DMS53 (cell line): ENCODE measurements at places on chromosomes 12 and 14.

GRCh38 chr12:124667506-124668326, 100.3 kb upstream of the NCOR2 start:
- peak; percentile 88 for DNase-seq

DNA sequence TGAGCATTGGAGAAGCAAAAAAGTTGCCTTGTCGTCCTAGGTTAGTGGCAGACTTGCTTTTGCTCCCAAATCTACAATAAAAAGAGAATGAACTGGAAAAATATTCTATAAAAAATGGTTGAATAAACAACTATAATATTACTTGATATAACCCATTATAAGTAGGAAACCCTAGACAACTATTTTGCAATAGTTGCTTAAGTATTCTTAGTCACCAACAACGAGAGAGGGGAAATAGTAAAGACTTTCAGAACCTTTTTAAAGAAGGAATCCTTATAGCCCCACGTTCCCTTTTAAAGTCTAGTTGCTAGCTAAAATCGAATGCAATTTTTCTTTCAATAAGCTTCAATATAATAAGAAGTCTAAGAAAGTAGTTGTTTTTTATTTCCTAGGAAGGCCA, 17.5 kb downstream of the AQP6 start:
- no peak for DNase-seq

DNA sequence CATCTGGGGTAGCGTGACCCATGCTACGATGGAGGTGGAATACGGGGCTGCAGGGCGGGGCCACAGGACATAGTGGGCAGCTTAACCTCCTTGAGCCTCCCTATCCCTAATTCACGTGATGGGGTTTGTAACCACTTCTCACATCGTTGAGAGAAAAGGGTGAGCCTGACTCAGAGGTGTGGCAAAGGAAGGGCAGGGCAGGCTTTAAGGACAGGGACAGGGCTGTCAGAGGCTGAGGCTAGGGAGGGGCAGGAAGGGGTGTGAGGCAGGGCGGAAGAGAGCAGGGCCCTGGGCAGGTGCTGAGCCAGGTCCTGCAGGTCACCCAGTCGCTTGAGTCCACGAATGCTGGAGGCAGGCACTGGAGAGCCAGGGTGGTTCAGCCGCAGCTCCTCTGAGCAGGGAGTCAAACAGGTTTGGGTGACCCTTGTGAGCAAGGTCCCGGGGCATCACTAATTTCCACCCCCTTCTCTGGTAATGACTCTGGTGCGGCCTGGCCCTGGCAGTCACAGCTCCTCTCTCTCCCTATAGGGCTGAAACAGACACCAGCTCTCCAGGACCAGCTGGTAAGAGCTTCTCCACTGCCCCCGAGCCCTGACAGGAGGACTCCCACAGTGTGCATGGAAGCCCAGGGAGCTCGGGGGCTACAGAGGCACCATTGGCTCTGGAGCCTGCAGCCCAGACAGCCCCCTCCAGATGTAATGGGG, 7.5 kb upstream of the AQP2 start:
- DNase-seq, result no peak

- DNase-seq, result peak; percentile 42
Measured at GRCh38 chr12:123952037-123952436, 20.6 kb downstream of the CCDC92 start.

DNA sequence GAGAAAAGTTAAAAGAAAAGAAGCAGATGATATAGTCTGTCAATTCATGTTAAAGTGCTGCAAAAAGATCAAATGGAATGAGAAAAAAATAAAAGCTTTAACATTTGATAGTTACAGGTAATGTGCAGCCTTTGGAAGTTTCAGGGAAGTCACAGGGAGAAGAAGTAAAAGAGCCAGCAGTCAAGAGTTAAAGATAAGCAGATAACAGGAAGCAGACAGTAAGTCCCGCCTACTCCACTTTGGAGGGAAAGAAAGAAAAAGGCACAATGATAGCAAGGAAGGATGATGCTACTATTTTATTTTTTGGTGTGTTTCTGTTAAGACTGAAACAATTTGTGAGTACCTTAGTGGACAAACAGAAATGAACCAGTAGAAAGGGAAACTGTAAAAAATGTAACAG, 111.1 kb upstream of the KRR1 start:
- DNase-seq, result no peak

DNA sequence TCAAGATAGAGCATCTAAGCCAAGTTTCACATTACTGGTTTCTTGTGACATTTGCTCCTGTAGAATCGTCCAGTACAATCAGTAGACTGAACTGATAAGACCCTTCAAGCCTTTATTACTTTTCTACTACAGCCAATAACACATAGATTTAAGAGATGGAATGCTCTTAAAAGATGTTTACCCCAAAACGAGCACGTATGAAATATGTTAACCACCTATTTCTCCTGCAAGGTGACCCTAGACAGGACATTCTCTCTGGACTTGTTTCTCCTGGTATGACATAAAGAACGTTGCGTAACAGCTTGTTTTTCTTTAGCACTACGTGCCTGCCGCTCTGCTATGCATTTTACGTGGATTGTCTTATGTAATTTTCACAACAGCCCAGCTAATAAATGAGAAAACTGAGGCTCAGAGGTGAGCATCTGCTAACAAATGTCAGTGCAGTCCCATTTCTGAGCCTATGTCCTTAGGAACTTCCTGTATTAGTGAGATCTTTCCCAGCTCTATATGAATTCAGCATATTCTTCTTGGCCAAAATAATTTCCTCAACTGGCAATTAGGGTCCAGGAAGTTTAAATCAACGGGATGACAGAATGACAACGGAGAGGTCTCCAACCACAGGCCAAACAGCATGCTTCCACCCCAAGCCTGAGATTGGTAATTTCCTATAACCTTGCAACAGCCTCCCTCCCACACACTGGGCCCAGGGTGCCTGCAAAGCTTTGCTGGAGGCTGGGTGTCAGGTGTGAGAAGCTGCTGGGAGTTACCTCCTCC, 3.7 kb downstream of the NFKBIA start:
- DNase-seq, result no peak

- DNase-seq, result peak; percentile 41
Measured at GRCh38 chr12:121894633-121895032, 6.0 kb downstream of the PSMD9 start.

- no peak for DNase-seq
Measured at GRCh38 chr12:51152953-51153352, 20.0 kb downstream of the TFCP2 start.

DNA sequence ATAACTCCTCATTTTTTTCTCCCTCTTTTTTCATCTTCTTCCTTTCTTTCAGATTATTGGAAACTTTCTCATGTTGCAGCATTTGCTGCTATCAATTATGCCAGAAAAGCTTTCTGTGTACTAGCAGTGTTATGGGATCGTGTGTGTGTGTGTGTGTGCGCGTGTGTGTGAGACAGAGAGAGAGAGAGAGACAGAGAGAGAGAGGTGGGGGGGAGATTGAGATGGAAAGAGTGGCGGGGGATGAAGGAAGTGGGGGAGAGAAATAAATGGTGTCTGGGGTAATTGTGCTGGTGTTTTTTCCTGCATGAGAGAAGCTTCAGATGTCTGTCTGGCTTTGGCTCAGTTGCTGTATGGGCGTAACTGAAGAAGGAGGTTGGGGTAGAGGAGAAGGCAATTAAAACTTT, 268.9 kb downstream of the RAD51B start:
- no peak for DNase-seq

DNA sequence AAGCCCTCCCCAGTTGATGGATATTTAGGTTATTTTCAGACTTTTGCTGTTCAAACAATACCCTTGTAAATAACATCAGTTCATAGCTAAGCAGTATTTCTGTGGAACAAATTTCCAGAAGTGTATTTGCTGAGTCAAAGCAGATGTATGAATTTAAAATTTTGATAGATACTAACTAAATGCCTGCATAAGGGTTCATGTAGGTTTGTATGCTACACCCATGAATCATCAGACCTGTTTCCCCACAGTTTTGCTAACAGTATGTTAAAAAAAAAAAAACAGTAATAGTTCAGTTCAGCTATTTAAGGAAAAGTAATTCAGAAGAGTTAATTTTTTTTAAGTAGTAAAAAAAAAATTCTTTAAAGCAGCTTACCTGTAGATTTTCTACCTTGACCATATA, 236.1 kb upstream of the DIO2 start:
- no peak for DNase-seq

DNA sequence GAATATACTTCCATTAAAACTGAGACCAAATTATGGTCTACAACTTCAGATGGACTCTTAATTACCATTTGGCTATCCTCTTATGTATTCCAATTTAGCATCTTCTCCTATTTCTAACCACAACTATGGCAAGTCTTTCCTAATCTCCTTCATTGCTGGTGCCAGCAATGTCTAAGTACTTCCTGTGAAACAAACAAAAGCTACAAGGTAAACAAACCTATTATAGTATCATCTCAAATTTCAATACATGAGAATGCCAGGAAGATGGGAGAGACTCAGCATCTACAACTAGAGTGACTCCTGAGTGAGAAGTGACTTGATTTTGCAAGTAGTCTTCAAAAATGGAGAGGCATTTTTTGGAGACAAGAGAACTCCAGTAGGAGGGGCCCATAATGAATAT, 202.9 kb upstream of the ATXN7L3B start:
- DNase-seq, result peak; percentile 86

DNA sequence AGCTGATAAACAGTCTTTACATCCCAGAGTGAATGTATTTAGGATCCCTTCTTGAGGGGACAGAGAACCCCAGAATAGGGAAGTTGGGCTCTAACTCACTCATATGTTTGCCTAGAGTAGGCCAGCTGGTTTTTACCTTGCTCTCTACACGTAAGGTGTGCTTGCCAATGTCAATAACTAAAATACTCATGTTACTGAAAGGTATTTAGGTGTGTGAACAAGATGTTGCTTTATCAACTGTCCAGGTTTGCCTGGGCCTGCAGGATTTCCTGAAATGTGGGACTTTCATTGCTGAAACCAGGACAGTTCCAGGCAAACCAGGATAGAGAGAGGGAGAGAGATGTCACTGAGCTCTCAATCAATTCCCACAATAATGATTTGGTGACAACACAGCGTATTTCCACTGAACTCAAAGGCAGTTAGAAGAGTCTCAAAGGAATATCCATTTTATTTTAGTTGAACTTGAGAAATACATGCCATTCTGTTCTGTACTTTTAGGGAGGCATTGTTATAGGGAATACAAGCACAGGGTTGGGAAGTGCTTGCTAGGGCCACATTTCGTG, 171.7 kb downstream of the NRXN3 start:
- peak; percentile 60 for DNase-seq

GRCh38 chr14:104224506-104225277, 86.3 kb downstream of the KIF26A start:
- DNase-seq, result no peak

- DNase-seq, result no peak
Measured at GRCh38 chr12:54437243-54437642, 18.2 kb upstream of the ITGA5 start.

DNA sequence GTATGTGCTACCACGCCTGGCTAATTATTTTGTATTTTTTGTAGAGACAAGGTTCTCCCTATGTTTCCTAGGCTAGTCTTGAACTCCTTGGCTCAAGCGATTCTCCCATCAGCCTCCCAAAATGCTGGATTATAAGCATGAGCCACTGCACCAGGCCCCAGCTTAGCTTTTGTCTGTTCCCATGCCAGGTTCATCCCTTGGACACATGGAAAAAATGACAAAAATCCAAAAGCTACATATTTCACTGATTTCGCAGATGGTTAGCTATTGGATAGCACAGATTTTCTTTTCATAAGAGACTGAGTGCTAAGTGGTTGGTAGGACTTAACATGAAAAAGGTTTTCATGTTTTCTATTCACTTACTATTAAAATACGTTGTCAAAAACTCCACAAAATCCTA, 286.6 kb upstream of the KITLG start:
- DNase-seq, result no peak

DNA sequence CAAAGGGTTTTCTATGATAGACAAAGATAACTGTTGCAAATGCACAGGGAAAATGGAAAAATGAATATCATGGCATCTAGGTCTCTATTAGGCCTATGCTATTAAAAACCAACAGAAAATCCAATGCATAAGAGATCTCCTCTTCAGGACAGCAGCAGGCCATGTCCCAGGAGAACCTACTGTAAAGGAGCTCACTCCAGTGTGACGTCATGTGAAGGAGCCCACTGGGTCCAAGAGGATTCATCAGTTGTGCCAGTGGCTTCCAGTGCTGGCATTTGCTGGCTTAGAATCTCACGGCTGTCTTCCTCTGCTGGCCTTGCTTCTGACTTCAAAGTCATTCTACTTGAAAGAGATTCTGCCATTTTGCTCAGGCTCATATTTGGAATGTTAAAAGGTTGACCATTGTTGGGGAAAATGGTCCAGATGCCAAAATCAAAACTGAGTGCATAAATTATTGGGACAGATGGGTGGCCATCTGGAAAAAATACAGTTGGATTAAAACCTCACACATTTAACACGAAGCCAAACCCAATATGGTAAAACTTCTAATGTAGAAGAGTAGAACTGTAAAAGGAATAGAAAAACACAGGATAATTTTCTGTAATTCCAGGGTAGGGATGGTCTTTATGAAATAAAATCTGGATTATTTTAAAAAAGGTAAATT, 75.4 kb upstream of the ARID2 start:
- DNase-seq, result no peak

DNA sequence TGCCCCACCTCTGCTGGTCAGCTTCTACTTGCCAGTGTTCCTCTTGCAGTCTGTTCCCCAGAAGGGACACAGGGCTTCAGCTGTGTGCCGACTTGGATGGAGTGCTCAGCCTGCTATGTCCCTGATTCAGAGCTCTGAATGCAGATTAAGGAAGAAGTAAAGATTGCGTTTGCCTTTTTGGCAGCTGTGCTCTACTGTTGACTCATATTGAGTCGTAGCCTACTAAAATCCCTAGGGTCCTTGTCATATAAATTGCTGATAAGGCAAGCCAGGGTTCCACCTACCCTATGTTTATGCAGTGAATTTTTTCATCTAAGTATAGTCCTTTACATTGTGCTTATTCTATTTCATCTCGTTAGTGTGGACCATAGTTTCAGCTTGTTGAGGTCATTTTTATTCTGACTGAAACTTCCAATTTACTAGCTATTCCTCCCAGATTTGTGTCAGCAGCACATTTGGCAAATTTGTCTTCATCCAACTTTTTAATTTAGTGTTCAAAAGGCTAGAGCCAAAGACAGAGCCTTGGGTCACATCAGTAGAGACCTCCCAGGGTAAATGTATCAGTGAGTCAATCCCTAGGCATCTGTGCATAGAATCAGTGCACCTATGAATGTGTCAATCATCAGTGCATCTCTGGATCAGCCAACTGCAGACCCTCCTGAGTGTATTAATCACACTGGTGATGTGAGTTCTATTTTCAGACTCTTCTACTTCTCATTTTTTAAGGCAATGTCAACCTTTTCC, 31.9 kb downstream of the CACNA1C start:
- no peak for DNase-seq

GRCh38 chr12:106107566-106107965, 31.2 kb downstream of the NUAK1 start:
- no peak for DNase-seq
